ENCODE measurements at places on chromosomes 7 and 10. TPM values are rescaled to one million over a fixed set of nuclear protein-coding genes. Genes with fewer than 3 reads are reported as not detected.
A peak's percentile ranks its signal among the peaks of the same experiment; 100 is the strongest.

GRCh38 chr10:22518167-22518724, 172.9 kb downstream of the SPAG6 start:
- DNase-seq, result no peak

DNA sequence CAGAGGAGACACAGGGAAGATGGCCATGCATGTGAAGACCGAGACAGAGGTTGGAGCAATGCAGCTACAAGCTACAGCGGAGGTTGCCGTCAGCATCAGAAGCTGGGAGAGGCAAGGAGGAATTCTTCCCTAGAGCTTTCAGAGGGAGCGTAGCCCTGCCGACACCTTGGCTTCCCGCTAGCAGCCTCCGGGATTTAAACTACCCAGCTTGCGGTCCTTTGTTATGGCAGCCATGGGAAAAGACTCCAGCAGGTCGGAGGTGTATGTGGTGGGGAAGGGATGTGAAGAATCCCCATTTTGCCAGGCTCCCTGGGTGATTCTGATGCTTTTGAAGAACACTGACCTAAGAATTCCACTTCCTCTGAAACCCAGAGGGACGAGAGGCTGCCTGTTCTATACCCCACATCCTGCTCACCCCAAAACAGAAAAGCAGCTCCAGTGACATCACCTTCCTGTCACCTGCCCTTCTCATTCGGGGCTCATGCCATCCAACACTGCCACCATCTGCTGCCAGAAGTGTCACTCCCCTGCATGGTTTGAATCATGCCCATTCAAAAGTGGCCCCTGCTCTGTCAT, 3.3 kb upstream of the SEPHS1 start:
- no peak for DNase-seq

DNA sequence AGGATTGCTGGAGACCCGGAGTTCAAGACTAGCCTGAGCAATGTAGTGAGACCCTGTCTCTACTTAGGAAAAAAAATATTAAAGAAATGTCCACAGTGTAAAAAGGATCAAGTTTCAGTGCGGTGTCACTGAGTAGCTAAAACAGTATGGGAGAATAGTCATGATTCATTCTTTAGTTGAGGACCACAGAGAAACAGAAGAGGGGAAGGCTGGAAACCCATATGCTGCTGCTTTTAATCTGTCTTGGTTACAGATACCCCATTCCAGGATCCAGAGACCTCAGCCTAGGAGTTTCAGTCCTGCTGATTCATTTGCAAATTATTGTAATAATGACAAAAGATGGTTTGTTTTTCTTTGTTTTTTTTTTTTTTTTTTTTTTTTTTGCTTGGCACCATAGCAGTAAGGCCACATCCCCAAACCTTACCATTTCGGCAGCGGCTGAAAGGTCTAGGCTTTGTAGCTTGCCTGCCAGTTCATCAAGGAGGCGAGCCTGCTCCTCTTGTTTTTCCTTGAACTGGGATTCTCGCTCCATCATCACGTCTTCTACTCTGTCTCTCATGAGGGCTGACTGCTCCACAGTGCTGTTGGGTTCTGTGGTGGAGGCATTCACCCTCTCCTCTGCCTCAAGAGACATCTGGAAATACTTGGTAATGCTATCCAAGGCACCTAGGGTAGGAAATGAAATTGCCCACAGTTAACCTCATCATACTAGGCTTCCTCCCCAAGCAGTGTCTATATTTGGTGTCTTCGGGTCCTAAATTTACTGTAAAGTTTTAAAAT, 44.2 kb downstream of the DLD start:
- DNase-seq, result peak; percentile 62

- no peak for DNase-seq
These were observed 465.8 kb upstream of the PCDH15 start for GRCh38 chr10:55266797-55267196.

DNA sequence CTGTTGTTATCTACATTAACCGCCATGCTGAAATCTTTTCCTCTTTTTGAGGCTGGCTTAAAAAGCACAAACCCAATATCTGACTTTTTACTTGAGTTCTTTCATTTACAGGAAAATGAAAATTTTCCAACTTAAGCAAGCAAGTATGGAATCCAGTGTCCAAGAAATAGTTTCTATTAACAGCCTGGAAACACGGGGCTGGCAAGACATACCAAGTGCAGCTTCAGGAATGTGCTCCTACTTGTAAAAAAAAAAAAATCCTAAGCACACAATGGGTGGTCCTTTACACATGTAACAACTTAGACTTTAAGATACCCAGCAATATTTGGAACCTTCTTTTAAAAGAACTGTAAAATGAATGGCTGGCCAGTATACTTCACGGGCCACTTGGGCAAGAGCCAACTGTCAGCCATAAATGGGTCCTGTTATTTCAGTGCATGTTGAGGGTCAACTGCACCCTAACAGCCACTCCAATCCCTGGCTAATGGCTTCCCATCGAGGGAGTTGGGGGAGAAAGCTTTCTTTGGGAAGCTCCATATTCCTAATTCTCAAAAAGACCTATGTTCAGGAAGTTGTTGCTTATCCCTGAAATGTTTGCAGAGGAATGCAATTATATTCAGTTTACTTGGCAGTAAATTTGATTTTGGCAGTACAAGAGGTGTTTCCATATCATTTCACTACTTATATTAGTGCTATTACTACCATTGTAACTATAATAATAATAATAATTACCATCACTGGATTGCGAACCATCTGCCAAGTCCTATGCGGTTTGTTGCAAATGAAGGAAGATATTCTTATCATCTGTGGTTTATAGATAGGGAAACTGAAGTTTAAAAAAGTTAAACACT, 236.4 kb upstream of the TMEM72 start:
- DNase-seq, result no peak

DNA sequence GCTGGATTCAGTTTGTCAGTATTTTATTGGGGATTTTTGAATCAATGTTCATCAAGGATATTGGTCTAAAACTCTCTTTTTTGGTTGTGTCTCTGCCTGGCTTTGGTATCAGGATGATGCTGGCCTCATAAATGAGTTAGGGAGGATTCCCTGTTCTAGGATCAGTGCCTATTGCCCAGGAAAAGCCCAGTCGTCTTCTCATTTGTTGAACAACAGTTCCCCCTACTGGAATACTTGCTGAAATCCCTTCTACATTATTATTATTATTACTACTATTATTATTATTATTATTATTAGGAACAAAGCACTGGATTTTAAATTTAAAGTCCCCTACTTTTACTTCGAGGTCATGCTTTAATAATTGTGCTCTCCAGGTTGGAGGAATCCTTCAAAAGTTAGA, 528.9 kb downstream of the MAGI2 start:
- peak; percentile 24 for DNase-seq

DNA sequence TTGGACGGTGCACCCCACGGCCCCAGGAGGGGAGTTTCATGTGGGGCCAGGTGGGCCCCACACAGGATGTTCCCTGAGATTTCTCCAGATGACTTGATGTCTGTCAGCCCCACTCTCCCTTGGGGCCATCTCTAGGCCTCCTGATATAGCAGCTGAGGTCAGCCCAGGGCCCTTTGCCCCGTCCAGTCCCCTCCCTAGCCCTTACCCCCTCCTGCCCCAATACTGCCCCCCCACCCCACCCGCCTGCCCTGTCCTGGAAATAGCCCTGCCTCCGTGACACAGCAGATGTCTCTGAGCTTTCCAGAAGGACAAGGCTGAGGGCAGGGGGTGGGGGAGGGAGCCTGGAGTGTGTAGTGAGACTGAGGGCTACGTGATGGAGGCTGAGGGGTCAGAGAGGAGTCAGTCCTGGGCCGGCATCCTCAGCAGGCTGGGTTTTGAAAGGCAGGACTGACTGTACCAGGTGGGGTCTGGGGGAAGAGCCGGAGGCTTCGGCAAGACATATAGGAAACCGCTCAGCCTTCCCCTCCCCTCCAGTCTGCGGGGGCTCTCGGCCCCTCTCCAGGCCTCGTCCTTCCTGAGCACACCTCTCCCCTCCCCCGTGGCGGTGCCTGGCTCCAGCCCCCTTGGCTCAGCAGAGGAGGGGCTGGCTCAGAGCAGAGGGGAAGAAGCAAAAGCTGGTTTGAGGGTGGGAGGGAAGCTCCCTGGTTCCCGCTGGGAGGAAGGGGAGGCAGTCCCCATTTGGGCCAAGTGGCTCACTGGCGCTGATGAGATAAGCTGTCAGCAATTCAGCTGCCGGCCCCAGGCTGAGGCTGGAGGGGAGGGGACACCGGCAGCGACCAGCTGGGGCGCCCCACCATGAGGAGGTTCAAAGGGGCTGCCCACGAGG, 2.0 kb downstream of the FLNC start:
- DNase-seq, result no peak

DNA sequence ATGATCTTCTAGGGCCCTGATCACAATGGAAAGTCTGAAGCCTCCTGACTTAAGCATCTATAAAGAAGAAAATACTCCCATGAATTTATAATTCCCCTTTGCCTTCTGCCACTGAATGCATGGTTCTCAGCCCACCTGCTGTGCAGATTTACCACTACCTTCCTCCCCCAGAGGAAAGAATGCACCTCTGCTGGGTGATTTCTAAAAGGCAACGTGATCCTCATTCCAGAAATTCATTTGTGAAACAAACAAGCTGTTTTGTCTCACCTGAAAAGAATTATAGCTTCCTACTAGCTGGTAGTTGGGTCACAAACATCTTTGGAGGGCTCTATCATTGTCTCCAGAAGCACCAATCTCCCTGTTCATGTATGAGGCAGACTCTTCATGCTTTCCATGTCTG, 320.2 kb downstream of the CDC14C start:
- DNase-seq, result no peak

The CREB5 gene
- total RNA-seq, result 0.77 TPM

The TFR2 gene
- total RNA-seq, result 0.36 TPM

The TCERG1L gene
- not detected for total RNA-seq

The PLEKHS1 gene
- not detected for total RNA-seq

DNA sequence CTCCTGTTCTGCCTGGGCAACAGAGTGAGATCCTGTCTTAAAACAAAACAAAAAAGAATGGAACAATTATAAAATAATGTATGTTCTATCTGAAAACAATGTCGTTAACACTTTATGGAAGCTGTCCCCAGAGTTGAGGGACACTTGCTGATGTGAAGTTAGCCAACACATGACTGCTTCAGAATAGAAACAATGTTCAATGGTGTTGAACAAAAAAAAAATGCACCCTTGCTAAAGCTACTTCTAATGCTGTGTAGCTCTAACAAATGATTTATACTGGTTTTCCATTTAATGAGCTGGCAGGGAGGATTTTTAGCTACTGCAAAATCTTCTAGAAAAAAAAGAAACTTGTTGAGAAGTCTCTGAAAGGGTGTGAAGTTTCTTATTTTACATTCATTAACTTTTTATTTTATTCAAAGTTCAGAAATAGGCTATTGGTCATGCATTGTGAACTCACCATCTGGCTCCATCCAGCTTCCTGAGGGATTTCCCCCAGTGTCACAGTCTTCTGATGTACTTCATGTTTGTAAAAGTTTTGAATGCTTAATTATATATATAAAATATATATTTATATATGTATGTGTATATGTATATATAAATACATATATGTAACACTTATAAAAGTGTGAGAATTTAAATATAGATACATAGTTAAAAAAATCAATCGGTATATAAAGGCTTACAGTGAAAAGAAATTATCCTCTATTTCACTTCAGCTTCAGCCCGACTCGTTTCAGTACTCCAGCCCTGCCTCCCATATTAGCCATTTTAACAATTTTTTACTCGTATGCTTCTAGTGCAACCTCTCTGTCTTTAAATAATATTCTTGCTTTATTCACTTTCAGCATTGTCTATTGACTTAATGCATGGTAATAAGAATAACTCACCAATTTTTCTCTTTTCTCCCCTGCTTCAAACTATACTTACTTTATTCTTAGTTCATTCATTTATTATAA, 35.0 kb downstream of the HDAC9 start:
- no peak for DNase-seq

- DNase-seq, result no peak
These were observed 7.1 kb upstream of the MUC3A start for GRCh38 chr7:100942045-100942774.

Measured in HFFc6 (cell line).